GM12864 (cell line): ENCODE measurements at places on chromosomes 1 and 21.

- DNase-seq, result peak; percentile 40
These were observed 1.0 kb downstream of the YOD1 start for GRCh38 chr1:207049974-207050391.

DNA sequence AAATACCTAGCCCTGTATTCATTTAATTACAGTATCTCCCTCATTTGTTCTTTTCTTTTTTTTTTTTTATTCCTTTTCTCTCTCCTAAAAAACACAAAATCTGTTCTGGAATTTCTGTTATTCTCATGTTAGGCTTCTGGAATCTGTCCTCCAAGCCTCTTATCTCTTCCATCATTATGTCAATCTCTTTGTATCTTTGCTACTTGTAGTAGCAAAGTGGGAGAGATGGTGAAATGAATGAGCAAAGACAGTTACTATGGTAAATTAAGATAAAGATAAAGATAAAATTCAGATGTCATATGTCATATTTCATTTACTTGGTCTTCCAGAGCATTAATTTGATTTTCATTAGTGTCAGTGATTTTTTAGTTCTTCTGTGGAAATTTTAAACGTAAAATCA lies 155.1 kb downstream of the FGGY start:
- no peak for DNase-seq

DNA sequence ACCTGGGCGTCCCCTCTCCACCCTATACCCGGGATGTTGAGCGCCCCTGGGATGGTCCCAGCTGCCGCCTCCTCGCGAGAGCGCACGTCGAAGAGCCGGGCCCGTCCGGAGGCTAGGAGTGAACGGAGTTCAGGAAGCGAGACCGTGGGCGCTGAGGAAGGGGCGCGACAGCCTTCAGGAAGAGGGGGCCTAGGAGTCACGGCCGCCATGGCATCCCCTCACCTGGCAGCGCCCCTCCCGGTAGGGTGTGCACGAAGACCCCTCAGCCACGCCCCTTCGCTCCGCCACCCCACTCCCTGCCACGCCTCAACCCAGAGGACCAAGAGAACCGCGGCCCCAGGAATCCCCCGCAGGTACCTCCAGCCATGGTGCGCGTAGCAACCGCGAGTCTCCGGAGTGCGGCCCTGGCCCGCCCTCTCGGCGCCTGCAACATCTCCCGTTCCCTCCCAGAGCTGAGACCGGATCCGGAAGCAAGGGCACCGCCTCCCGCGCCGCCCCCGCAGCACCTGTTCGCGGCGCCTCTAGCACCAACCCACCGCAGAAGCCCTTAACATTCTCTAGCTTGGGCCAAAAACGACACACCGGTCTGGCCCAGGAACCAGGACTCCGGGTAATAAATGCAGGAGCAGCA lies at the start of gene TSTD1:
Gene TSTD1 (minus strand): TSS at position 442 of the 631 bp plus-strand sequence. CDS start 75 bp downstream, at position 367.
- DNase-seq, result no peak

GRCh38 chr1:36174713-36175112 lies 18.8 kb downstream of the MAP7D1 start:
- no peak for DNase-seq

DNA sequence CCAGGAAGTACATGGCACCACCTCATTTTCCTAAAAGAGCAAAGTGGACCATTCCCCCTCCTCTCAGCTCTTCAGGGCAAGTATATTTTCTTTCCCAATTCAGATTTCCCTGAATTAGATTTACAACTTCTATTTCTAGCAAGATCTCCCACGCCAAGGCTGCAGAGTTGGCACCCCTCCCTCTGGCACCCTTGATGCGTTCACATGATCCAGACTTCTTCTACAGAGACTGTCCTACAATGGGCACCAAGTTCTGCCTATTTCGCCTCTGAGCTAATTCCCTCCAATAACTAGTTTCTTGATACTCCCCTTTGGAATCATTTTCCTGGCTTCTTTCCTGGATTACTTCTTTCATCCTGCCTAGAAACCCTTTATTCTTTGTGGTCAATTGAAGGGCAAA lies 122.0 kb downstream of the CDC7 start:
- no peak for DNase-seq
